Stimulated activated CD8-positive, alpha-beta memory T cell treated with anti-CD3 and anti-CD28 coated beads, Interleukin-4, amount 100 ng/mL, for 1 hour (primary cell): ENCODE measurements at places on chromosomes 7 and 10.

- DNase-seq = no peak
Measured at GRCh38 chr10:95601116-95601719, 40.0 kb upstream of the SORBS1 start.

GRCh38 chr10:51654918-51655317 lies 44.5 kb downstream of the CSTF2T start:
- DNase-seq = no peak

DNA sequence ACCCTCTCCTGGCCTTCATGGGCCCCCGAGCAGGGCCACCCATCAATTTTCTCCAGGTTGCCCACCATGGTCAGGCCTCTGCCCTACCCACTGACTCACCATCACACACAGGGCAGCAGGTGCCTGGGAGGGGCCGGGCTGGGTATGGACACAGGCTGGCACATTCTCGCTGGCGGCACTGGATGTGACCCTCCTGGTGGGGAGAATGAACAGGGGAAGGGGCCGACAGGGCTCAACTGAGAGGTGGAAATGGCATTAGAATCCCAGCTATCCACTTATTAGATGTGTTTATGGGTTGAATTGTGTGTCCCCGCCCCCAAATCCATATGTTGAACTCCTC lies 16.4 kb downstream of the KCP start:
- no peak for DNase-seq

DNA sequence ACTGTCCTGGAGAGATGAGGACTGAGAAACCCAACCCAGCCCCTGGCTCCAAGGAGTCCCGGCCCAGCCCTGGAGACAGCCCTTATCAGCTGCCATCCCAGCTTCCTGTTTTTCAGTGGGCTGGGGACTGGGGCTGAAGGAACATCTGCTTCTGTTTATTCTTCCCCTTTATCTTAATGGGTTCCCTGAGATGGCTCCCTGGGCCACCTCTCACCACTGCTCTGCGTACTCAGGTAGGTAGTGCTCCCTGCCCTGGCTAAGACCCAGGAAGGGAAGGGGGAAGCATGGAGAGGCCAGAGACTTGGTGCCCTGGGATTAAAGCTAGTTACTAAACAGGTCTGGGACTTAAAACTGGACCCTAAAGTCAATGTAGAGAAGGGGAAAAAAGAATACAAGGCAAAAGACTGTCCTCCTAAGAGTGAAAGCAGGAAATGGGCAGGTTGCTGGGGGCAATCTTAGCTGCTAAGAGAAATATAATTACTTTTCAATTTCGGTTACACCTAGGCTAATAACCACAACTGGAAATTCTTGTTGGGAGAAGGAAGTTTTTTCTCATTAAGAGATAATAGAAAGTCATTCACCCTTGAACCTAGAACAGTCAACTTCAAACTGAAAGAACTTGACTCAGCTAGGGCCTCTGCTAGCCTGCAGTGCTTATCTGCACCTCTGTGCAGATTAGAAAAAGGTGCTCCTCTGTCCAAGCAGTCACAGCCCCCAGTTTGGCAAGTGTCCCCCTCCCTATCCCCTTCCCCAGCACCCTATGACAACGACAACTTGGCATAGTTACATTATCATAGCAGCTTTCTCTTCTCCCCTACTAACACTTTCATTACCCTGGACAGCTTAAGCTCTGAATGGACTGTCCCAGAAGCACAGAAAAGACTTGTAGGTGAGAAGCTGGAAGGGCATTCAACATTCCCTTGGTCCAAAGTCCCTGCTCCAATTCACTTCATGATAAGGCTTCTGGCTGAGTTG lies 65.6 kb upstream of the KDM7A start:
- no peak for DNase-seq

GRCh38 chr7:157490465-157490912 lies 153.7 kb downstream of the DNAJB6 start:
- DNase-seq = no peak

DNA sequence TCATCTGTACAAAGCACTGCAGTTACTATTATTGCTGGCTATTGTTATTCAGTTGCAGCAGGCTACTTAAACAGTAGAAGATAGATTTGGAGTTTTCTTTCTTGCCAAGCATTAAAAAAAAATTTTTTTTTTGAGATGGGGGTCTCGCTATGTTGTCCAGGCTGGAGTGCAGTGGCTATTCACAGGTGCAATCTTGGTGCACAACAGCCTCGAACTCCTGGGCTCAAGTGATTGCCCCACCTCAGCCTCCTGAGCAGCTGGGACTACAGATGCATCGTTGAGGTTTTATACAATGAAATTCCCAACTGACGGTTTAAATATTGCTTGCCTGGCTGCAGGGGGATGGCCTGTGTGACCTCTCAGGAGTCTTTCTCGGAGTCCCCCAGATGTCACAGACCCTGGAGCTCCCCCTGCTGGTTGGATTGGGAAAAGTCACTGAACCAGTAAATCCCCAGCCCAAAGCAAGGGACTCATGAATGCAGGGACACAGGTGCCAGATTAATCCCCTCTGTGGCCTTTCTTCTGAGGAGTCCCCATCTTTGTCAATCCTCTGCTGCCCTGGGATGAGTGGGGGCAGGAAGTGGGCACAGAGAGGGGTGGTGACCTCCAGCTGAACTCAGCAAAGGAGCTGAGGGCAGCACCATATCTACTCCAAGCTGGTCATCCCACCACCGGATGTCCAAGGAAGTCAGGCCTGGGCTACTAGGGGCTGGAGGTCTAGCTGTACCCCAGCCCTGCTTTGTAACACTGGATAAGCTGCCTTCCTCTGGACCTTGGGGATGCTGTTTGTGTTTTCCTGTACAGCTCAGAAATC lies 149.6 kb downstream of the C10orf105 start:
- DNase-seq = peak; percentile 70

DNA sequence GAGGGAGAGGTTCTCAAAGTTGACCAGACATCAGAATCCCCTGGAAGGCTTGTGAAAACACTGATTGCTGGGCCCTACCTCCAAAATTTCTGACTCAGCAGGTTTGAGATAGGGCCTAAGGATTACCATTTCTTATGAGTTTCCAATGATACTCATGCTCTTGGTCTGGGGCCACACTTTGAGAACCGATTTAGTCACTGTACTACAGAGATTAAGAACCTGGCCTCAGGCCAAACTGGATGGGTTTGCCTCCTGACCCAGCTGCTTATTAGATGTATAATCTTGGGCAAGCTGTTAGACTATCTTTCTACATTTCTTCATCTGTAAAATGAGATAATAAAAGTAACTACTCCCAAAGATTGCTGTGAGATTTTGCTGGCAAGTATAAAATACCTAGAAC lies 77.1 kb upstream of the SCIN start:
- DNase-seq = no peak

GRCh38 chr10:79380125-79380945 lies 33.1 kb downstream of the PPIF start:
- no peak for DNase-seq

- DNase-seq = no peak
Measured at GRCh38 chr10:114258274-114258840, 19.3 kb downstream of the VWA2 start.

GRCh38 chr7:92417913-92418312 lies 29.4 kb upstream of the GATAD1 start:
- no peak for DNase-seq

DNA sequence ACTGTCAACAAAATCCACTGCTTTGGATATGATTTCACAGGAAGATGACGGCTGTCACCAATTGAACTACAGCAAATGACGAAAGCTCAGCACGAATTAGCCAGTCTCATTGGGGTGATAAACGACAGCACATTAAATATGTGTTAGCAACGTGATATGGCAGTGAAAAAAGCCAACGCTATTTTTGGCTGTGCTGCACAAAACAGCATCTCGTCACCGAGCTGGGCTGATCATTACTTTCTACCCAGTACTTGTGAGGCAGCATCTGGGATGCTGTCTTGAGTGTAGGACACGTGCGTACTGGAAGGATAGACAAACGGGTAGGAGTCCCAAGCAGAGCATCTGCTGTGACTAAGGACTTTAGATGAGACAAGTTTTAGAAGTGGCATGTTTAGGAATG lies 138.3 kb downstream of the EXOC4 start:
- DNase-seq = no peak
